ENCODE measurements at places on chromosomes 4 and X.

DNA sequence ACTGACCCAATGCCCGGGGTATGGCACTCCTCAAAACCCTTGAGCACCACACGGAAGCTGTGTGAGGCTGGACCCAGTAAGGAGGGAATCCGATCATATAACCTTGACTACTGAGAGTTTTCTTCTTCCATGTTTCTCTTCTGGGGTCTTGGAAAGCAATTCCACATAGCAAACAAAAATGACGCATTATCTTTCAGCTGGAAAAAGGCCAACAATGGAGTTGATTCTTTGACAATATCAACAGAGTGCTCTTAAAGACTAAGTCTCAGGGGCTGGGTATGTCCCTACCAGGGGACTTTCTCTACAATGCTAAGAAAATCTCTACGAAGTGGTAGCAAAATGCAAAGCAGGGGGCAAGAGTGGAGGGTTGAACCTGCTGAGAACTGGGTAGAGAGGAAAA lies 188.6 kb downstream of the NSUN7 start:
- DNase-seq = no peak

DNA sequence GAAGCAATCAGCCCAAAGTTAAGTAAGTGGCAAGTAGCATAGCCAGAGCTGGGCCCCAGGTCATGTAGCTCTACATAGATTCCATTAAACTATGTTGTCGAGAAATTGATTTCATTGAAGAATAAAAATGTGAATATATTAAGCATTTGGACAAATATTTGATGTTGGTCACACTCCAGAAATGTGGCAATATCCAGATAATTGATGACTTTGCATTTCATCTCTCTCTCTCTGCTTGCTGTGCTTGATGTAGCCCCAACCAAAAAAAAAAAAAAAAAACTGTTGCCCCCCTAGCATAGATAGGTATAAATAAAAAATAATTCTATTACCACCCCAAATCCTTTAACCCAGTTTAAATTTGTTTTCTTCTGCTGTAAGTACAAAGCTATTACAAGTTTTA lies 7.5 kb upstream of the NDST3 start:
- no peak for DNase-seq

- DNase-seq = no peak
Observed at GRCh38 chr4:149793459-149793858, 22.2 kb downstream of the IQCM start.

- DNase-seq = no peak
Observed at GRCh38 chrX:130418740-130419139, 17.0 kb downstream of the RBMX2 start.

DNA sequence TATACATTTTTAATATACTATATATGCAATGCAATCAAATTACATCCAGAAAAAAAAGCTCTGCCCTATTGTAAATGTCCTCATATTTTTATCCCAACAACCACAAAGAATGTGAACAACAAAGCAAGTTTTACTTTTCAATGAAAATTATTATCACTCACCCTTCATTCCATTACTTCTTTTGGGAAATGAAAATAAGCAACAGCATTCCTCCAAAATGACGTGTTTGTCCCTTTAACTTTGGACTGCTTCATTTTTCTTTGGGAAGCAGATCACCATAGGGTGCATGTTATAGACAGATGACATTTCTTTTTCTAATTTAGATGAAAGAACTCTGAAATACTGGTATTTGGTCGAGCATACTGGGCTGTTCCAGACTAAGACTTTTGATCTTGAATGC lies 667.1 kb upstream of the BOD1L1 start:
- DNase-seq = no peak

- DNase-seq = no peak
Observed at GRCh38 chrX:9231491-9231890, 197.6 kb upstream of the FAM9B start.

- no peak for DNase-seq
Observed at GRCh38 chrX:109847257-109848187, 114.5 kb upstream of the ACSL4 start.

GRCh38 chr4:37729649-37730004 lies 43.5 kb upstream of the RELL1 start:
- no peak for DNase-seq

- DNase-seq = no peak
Observed at GRCh38 chr4:166222271-166222670, 349.2 kb downstream of the TLL1 start.

DNA sequence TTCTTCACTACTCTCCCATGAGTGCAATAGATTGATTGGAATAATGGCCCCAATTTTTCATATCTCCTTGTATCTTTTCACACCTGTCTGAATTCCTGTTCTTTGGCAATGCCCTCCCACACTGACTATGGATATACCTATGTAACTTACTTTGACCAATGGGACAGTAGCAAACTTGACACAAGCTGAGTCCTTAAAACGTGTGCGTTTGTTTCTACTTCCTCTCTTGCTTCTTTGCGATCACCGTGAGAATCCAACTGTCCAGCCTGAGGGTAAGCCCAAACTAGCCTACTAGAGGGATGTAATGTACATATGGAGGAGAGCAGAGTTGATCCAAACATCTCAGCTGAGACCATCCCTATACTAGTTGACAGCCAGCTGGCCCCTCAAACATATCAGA lies 19.3 kb downstream of the TEC start:
- no peak for DNase-seq

DNA sequence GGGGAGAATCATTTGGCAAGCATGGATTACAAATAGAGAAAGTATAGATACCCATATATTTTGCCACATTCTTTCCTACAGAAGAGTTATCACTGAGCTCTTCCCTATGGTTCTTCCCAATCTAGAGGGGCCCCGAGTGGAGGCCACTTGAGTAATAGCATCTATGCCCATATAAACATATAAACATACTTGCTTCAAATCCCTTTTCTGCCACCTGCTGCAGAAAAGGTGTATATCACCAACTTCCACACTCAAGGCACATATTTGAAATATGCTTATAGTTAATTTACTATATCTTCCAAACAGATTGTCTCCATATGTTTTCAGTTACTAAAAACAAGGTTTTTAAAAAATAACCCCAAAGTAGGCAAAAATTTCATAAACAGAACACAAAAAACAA lies 642.8 kb upstream of the DIPK2B start:
- no peak for DNase-seq

GRCh38 chrX:130680164-130681035 lies 222.6 kb downstream of the ENOX2 start:
- no peak for DNase-seq

- no peak for DNase-seq
Observed at GRCh38 chr4:186151499-186151898, 39.9 kb upstream of the CYP4V2 start.

DNA sequence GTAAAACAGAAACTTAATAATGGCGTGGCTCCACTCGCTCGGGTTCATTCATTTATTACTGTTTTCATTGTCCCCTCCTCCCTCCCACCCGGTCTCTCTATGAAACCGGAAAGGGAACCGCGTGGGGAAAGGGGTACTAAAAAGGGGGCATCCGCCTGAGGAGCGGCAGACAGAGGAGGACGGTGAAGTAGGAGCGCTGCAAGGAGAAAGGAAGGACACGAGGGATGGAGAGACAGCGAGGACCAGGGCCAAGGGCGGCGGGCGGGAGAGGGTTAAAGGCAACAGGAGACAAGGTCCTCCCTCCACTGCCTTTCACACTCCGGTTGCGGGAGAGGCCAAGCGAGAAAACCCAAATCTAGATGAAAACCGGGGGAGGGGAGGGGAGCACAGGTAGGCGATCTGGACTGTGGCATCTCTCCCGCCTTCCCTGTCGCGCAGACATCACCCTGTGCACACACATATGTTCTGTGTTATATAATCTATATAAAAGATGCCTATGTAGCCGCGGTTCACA lies 829 bp downstream of the ELOVL6 start:
- DNase-seq = peak; percentile 8

GRCh38 chrX:129577473-129577872 lies 37.4 kb downstream of the OCRL start:
- no peak for DNase-seq

GRCh38 chrX:35733879-35734278 lies 64.3 kb upstream of the MAGEB16 start:
- no peak for DNase-seq

DNA sequence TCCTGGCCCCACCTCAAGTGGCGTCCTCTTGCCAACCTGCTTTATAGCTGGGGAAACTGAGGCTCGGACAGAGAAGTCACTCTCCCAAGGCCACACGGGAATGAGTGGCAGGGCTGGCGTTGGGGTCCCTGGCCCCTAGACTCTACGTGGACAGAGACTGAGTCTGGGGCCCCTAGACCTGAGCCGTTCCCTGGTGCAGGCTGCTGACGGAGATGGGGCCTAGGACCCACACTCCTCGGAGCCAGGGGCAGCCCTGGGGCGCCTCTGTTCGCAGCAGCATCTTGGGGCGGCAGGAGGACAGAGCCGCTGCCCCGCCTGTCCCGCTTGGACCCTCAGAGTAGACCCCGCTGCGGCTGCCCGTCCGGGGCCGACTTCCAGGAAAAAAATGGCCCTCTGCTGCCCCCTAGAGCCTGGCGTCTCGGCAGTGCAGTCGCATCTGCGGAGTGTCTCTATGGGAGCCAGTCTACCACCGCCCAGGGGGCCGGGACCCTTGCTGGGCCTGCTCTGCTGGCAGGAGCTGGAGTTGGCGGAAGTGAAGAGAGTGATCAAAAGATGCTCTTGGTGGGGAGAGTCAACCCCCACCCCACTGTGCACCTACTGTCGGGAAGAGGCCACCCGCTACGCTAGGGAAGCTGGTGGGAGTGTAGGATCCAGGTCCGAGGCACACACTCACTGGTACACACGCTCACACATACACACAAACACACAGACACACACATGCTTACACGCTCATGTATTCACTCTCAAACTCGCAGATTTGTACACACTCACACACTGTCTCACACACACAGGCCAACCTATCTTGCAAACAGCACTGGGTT lies 220.1 kb downstream of the AFAP1 start:
- peak; percentile 41 for DNase-seq

DNA sequence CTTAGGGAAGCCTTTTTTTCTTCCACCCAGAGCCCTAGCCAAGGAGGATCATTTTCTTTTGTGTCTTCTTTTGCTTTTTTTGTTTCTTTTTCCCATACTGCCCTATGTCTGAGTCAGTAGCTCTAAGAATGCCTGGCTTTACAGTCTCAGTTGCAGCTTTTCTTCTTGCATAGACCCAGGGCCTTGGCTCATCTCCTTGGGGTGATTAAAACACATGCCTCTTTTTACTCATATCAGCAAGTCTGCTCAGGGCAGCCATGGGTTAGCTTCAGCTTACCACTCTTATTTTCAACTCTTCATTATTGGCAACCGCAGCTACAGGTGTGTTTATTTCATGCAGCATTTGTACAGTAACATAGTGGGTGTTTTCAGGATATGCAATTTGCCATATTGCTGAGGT lies 196.5 kb downstream of the STK32B start:
- no peak for DNase-seq

GRCh38 chrX:53595266-53595810 lies 91.2 kb downstream of the HUWE1 start:
- DNase-seq = no peak

DNA sequence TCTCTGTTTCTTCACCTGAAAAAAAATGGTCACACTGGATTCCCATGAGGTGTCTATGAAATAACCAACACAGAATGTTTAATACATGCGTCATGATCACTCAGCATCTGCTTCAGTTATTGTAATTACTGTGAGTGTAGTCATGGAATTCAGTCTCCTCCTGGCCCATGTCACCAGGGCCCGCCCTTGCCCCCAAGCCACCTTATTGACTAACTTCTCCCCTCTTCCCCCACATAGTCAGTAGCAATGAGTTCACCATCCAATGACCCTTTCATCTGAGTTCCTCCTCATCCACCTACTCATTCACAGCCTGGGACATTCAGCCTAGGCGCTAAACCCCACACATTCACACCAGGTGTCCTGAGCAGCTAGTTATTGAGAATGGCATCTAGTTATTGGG lies 15.6 kb downstream of the PNMA6F start:
- no peak for DNase-seq

GRCh38 chr4:88758264-88758663 lies 60.6 kb upstream of the NAP1L5 start:
- no peak for DNase-seq

- no peak for DNase-seq
Observed at GRCh38 chr4:26362745-26363439, 42.1 kb downstream of the RBPJ start.

GRCh38 chr4:188107931-188108843 lies 1.2 kb downstream of the TRIML2 start:
- DNase-seq = no peak

DNA sequence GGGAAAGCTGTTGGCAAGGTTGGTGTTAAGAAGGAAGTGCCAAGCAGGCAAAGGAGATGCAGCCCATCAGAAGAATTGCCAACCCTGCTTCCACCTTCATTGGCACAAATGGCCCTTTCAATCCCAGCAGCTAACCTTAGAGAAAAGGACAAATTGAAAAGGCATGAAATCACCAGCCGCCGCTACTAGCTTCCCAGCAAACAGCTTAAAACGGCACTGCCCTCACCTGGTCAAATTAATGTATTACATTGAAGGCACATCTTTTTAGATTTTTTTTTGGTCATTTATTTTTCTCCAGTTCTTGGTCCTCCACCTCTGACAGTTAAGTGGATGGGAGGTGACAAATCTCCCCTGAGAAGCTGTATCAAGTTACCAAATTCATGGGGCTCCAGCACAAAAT lies 51.0 kb upstream of the NHSL2 start:
- DNase-seq = no peak

- DNase-seq = no peak
Observed at GRCh38 chr4:83170952-83171399, 56.4 kb upstream of the PLAC8 start.

Data from T-helper 9 cell (primary cell).